Endodermal cell (in vitro differentiated cells): ENCODE measurements at places on chromosomes 1 and 21. TPM values are rescaled to one million over a fixed set of nuclear protein-coding genes. Genes with fewer than 3 reads are reported as not detected.

DNA sequence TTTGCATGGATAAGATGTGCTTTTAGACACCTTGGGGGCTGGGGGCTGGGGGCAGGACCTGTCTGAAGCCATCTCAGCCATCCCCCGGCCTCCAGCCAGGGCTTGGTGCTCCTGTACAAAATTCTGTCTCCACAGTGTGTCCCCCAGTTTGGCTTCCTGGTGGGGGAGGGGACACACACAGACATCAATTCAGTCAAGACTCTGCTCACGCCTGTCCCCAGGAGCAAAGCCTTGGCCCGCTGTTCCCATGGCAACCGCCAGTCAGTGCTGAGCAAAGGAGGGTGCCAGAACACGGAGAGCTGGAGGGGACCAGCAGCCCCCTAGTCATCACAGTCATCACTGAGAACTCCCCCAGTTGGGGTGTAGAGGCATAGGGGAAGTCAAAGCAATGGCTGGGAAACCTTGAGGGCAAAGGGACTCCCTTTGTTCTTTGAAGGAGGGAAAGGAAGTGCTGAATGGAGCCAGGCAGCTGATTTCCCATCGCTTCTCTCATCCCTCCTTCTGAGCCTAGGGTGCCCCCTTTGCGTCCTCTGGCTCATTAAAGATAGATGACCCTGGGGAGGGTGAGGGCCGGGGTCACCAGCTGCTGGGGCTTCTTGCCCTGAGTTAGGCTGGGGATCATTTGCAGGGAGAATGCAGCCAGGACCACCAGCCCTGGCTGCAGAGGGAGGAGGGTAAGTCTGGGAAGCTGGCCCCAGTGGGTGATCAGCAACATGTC lies 134.9 kb upstream of the IPO9 start:
- H3K36me3 ChIP-seq = no peaks in the 10 kb centered on the region
- H3K27ac ChIP-seq = peak overlapping the region; percentile 85
- peaks cover 11% of the 10 kb centered on the region for H3K4me1 ChIP-seq
- H3K27me3 ChIP-seq = no peaks in the 10 kb centered on the region
- DNase-seq = peak; percentile 77
- no peak overlapping the region for H3K4me3 ChIP-seq

DNA sequence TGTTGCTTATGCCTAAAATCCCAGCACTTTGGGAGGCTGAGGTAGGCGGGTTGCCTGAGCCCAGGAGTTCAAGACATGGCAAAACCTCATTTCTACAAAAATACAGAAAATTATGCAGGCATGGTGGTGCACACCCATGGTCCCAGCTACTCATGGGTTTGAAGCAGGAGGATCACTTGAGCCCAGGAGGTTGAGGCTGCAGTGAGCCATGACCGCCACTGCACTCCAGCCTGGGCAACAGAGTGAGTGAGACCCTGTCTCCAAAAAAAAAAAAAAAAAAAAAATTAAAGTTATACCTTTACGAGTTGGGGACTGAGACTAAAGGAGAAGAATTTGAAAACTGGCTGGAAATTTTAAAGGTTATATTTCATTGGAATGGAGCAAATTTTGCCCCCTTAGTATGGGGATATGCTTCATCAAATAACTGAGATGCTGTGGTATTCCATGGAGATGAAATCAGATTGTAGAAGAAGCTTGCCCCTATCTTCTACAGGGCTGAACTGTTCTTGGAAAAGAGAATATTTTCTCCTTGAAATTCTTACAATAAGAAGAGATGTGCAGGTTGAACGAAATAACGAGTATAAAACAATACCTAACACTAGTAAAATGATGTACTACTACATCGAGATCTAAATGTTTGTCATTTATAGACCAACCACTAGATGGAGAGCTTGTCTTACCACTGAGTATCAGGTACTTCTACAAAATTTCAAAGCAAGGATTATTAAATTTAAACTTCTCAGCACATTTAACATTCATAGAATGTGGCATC lies 34.9 kb upstream of the SCYL3 start:
- H3K36me3 ChIP-seq = no peaks in the 10 kb centered on the region
- H3K4me3 ChIP-seq = no peak overlapping the region
- H3K4me1 ChIP-seq = no peaks in the 10 kb centered on the region
- no peaks in the 10 kb centered on the region for H3K27me3 ChIP-seq
- no peak overlapping the region for H3K27ac ChIP-seq

The C1orf52 gene
- total RNA-seq = 42.9 to 50.9 TPM (median 47.5 TPM) in 3 replicates

DNA sequence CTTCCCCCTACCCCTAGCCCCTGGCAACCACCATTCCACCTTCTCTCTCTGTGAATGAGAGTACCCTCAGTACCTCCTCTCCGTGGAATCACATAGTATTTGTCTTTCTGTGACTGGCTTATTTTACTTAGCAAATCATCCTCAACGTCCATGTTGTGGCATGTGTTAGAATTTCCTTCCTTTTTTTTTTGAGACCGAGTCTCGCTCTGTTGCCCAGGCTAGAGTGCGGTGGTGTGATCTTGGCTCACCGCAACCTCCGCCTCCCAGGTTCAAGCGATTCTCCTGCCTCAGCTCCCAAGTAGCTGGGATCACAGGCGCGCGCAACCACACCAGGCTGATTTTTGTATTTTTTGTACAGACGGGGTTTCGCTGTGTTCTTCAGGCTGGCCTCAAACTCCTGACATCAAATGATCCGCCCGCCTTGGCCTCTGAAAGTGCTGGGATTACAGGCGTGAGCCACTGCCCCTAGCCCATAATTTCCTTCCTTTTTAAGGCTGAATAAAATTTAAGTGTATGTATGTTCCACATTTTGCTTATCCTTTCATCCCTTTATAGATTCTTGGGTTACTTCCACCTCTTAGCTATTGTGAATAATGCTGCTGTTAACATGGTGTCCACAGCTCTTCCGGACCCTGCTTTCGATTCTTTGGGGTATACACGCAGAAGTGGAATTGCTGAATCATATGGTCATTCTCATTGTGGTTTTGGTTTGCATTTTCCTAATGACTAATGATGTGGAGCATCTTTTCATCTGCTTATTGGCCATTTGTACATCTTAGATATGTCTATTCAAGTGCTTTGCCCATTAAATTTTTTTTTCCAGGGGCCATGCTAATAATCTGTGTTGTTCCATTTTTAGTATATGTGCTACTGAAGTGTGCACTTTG lies 32.3 kb downstream of the ERRFI1 start:
- no peak for DNase-seq
- H3K4me1 ChIP-seq = no peaks in the 10 kb centered on the region
- H3K4me3 ChIP-seq = no peak overlapping the region

The LEPROT gene
- 19.7 to 25.3 TPM (median 24.3 TPM) in 3 replicates for total RNA-seq
